Foreskin keratinocyte (primary cell): ENCODE measurements at places on chromosomes 12 and 14. TPM values are rescaled to one million over a fixed set of nuclear protein-coding genes. Genes with fewer than 3 reads are reported as not detected.

GRCh38 chr14:102503641-102504327 is 5.8 kb downstream of the ANKRD9 start:
- no peak for DNase-seq

GRCh38 chr14:70982200-70982599 is 74.9 kb downstream of the PCNX1 start:
- no peak for DNase-seq

CYP46A1 gene
- total RNA-seq, result 0.04 TPM in 1 of 2 replicates, not detected in the other

DNA sequence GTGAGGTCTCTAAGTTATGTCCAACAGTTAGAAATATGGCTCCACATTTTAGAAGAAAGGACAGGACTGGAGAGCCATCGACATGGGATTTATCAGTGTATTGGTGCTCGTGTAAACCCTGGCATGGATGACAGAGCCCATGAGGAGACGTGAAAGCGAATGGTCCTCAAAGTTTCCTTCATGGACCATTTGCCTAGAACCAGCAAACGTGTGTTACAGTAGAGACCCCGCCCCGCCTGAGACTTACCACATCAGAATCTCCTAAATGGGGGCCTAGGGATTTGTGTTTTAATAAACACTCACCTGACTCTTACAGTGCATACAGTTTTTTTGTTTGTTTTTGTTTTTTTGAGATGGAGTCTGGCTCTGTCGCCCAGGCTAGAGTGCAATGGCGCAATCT is 12.2 kb downstream of the EVL start:
- no peak for DNase-seq

DNA sequence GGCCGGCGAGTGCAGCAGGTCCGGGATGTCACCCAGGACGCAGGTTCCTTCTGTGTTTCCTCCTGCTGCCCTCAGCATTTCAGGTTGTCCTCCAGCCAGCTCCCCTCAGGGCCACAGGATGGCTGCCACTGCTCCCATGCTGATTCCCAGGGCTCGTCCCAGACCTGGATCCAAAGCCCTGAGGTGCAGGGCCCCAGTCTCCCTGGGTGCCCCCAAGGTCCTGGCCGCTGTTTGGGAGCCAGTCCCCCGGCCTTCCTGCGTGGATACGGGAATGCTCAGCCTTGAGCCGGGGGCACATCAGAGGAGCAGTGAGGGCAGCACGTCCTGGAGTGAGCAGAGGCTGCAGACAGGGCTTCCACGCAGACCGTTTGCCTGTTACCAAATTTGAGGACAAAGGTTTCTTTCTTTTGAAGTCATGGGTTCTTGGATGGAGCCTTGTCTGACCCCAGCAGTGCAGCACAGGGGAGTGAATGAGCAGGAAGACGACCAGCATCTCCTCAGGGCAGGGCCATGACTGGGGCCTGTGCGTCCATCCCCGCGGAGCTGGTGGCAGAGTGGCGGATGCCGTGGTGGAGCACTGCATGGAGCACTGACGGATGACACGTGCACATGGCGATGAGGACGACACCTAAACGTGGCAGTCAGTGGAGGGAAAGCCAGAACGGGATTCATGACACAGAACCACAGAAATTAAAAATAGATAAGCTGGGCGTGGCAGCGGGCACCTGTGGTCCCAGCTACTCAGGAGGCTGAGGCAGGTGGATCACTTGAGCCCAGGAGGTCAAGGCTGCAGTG is 12.5 kb upstream of the CACNA2D4 start:
- DNase-seq, result no peak

DNA sequence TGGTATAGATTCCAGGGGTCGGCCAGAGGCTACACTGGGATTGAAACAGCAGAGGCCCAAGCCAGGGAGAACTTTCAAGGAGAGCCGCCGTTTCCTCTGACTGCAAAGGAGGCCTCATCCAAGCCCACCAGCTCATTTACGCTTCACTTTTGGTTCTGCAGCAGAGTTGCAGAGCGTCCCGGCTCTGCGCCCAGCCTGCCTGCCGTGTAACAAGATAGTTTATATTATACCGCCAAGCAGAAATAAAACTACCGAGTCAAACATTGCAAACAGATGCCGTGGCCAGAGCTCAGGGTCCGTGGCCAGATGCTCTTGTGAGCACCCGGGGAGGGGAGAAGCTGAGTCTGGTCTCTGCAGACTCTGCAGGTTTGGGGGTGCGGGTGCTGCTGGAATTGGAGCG is 60.7 kb upstream of the TBX3 start:
- no peak for DNase-seq

STON2 gene
- 119 and 228 TPM in 2 replicates for total RNA-seq

MYO1H gene
- total RNA-seq, result not detected in 2 replicates

DNA sequence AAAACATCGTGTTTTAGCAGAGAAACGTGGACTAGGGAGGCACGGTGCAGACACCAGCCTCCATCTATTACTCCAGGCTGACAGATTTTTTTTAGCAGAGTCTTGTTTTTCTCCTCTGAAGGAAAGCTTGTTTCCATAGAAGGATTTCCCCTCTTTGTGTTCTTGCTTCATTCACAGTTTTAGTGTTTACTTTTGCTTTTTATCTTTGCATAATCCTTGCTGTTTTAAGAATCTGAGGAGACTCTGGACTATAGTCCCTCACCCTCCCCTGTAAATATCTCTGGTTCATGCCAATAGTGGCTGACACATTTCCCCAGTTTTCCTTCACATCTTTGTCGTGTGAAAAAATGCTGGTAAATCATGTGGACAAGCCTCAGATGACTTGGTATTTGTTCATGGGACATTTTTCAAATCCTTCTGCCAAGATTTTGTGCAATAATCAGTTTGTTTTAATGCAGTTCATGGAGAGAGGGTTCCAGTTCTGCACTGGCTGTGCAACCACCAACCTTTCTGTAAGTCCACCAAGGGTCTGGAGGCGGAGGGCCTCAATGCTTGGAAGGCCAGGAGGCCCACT is 39.9 kb upstream of the TMCC3 start:
- no peak for DNase-seq

DNA sequence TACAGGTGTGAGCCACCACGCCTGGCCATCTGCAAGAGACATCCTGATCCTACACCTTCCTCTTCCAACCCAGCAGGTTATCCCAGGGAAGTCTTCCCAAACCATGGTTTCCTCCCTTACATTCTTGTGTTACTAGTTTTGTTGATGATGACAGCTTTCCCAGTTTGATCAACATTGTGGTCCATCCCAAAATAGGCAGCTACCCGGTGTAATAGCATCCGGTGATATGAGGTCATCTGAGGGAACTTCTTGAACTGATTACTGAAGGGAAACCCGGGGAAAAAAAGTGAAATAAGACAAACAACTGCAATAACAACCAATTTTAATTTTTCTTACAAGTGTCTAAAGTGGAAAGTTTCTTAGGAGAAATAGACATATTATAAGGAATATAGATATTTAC is 45.3 kb upstream of the STAC3 start:
- DNase-seq, result no peak

DHRS1 gene
- 69.4 and 82.0 TPM in 2 replicates for total RNA-seq

DNA sequence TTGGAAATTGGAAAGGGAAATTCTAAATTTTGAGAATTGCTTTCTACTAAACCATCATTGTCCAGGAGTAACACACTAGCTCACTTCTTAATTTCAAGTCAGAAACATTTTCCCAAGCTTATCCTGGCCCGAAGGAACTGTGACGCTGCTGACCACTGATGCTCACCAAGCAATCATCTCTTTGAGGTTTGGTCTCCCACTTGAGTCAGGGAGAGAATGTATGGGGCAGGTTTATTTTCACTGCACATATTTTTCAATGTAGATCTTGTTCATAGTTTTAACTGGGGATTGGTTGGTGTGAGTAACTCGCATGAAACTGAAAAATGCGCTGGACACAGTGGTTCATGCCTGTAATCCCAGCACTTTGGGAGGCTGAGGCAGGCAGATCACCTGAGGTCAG is 12.9 kb upstream of the RNASE10 start:
- DNase-seq, result no peak

IGFBP6 gene
- total RNA-seq, result 34.4 and 49.3 TPM in 2 replicates

- DNase-seq, result no peak
These were observed 654.8 kb upstream of the TBX3 start for GRCh38 chr12:115338566-115339294.

DNA sequence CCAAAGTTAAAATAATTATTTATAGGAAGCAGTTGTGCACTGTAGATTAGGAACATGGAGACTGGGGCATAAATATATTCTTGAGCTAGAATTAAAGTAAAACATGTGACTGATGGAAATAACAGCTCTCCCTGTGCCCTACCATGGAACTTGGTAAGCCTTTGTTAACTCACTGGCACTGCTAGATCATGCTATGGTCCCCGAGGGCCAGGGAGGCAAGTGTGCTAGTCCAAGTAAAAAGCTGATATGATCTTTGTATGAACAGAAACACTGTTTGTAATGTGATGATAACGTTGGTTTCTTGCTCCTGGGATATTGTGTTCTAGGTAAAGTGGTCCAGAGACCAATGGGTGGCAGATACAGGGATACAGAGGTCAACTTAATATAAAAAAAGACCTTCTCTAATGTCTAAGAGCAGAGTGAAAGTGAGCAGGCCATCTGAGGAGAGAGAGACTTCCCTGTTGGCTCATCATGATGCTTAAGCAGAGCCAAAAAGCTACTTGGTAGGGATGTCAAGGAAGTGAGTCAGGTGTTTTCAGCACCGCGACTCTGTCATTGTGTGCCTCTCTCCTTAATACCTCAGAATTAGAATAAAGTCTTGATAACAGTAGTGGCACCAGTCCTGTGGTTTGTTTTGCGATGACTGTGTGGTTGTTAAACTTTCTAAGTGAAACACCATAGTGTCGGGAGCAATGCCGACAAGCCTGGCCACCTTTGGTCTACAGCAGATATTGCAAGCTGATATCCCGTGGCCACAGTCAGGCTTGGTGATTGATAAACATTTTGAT is 27.6 kb downstream of the BICD1 start:
- DNase-seq, result no peak

ATXN3 gene
- 19.7 and 29.7 TPM in 2 replicates for total RNA-seq

ADAM20 gene
- total RNA-seq, result 0.07 TPM in 1 of 2 replicates, not detected in the other

GRCh38 chr14:71466946-71467345 is 465.3 kb upstream of the RGS6 start:
- no peak for DNase-seq

DNA sequence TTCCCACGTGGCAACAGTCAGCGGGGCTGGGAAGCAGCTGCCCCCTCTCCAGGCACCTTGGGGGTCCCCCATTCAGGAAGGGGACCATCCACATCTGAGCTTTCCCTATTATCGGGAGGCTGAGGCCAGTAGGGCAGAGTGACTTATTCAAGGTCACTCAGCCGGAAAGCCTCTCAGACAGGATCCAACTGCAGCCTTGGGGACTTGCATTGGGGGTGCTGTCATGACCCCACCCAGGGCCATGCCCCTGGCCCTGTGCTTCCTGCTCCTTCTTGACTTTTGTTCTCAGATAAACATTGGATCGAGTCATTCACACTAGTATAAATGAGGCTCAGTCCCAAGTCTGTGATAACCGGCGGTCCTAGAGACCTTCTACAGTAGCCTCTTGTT is 12.6 kb downstream of the BEGAIN start:
- no peak for DNase-seq

GRCh38 chr12:119241580-119242169 is 62.9 kb downstream of the HSPB8 start:
- no peak for DNase-seq

DNA sequence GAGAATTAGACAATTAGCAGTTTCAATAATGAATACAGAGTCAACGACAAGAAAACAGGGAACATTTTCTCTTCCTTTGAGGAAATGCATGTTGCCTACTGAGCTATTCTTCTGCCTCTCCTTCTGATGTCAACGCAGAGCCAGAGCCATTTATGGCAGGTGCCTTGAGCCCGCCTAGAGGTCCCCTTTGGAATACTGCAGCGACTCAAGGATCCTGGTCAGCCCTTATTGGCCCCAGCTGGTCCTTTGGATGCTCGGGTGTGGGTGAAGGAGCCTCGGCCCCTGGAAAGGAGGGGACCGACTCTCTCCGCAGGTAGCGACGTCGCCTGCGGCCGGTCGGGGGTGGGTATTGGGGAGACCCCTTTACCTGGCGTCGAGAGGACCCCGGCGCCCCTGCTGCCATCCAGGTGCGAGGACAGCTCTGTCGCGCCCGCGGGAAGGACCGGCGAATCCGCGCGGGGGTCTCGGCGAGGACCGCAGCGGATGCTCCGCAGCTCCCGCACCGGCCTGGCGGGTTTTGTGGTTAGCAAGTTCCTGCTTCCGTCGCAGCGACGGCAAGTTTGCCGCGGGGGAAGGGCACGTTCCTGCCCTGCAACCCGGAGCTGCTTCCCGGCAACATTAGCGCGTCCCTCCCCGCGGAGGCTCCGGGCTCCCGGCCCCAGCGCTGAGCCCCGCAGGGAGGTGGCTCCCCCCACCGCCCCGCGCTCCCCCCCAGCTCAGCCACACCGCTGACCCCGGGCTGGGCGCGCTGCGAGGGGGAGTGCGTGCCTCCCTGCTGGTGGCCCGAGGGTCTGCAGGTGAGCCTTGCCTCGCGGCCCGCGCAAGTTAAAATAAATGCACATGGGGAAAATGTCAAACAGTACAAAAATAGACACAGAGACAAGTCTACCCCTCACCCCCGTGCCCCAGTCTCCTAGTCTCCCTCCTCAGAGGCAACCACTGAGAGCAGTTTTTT is at the start of gene MANSC1:
Gene MANSC1, minus strand, starts transcription at position 532 of the 955 bp plus-strand sequence. CDS start 6,928 bp downstream, outside the sequence.
- DNase-seq, result no peak

INHBC gene
- not detected in 2 replicates for total RNA-seq

DNA sequence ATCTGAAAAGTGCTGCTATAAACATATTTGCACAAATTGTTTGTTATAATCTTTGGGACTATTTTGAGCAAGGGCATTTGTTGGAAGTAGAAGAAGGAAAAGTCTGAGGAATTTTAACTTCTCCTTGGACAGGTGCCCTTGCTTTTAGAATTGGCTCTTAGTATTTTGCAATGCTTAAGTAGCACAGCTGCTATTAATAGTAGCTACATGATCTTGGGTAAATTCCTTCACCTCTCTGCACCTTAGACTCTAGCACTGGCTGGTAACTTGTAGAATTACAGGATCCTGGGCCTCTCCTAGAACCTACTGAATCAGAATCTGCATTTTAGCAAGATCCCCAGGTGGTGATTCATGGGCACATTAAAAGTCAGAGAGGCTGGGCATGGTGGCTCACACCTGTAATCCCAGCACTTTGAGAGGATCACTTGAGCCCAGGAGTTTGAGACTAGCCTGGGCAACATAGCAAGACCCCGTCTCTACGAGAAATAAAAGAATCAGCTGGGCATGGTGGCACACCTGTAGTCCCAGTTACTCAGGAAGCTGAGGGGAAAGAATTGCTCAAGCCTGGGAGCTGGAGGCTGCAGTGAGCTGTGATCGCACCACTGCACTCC is 10.8 kb upstream of the TMEM120B start:
- DNase-seq, result no peak

GRCh38 chr12:18320976-18321375 is 59.7 kb downstream of the PIK3C2G start:
- no peak for DNase-seq

GRCh38 chr14:26538176-26538575 is 59.7 kb downstream of the NOVA1 start:
- no peak for DNase-seq

RTL1 gene
- not detected in 2 replicates for total RNA-seq

HHIPL1 gene
- 0.46 and 0.71 TPM in 2 replicates for total RNA-seq

DNA sequence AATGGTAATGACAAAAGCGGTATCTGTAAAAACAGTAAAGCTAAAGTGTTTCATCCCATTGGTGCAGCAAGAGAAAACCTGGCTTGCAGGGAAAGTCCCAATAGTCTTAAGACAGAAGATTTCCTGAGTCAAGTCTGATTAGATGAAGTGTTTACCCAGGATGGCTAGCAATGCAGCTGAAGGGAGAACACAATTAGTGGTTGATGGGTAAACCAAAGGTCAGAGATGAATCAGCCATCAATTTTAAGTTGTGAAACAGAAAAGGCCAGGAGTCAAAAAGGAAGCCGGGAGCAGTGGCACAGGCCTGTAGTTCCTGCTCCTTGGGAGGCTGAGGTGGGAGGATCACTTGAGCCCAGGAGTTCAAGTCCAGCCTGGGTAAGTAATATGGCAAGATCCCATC is 52.6 kb downstream of the SEC23A start:
- peak; percentile 57 for DNase-seq

- DNase-seq, result no peak
These were observed 673.0 kb upstream of the FLRT2 start for GRCh38 chr14:84856751-84857534.
